ENCODE measurements at places on chromosomes 12 and 14.

DNA sequence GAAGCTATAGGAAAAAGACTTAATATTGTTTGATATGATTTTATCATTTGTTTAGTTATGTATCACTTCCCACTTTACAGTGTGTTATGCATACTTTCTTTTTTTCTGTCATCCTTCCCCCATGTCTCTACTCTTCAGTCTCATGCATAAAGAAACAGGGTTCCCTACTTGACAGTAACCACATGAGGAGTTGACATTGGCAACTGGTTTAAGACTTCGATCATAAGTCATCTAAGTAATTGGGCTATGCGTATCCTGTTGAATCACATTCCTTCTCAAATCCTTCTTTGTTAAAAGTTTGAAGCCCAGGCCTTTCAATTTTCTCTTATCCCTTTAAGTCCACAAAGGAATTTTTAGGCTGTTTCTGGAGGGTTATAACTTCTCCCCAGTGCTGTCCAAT is 358.7 kb downstream of the RAD51B start:
- DNase-seq, result no peak

- DNase-seq, result no peak
Measured at GRCh38 chr12:69163681-69164362, 75.5 kb upstream of the CPSF6 start.

GRCh38 chr12:66162701-66163100 is 7.1 kb downstream of the TMBIM4 start:
- DNase-seq, result no peak

DNA sequence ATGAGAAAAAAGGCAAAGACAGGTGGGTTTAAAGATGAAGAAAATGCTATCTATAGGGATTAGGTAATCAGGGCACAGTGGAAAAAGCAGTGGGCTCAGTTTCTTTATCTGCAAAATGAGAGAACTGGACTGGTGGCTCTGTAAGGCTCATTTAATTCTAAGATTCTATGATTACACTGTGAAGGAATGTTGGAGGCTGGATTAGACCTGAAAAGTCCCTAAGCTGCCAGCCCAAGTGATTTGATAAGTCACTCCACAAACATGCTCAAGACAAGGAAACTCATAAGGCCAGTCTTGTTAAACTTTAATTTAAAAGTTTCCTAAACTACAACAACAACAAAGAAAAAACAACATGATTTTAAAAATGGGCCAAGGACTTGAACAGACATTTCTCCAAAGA is 75.1 kb downstream of the DCAF5 start:
- no peak for DNase-seq

DNA sequence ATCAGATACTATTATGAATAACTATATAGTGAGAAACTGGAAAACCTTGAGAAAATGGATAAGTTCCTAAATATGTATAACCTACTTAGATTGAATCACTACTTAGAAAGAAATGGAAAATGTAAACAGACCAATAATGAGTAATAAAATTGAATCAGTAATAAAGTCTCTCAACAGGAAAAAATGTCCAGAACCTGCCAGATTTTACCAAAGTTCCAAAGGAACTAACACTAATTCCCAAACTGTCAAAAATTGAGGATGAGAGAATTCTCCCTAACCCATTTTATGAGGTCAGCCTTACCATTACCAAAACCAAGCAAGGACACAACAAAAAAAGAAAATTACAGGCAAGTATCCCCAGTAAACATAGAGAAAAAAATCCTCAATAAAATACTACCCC is 272.0 kb downstream of the RPAP3 start:
- no peak for DNase-seq

- no peak for DNase-seq
Measured at GRCh38 chr14:99132821-99133635, 139.0 kb downstream of the BCL11B start.

DNA sequence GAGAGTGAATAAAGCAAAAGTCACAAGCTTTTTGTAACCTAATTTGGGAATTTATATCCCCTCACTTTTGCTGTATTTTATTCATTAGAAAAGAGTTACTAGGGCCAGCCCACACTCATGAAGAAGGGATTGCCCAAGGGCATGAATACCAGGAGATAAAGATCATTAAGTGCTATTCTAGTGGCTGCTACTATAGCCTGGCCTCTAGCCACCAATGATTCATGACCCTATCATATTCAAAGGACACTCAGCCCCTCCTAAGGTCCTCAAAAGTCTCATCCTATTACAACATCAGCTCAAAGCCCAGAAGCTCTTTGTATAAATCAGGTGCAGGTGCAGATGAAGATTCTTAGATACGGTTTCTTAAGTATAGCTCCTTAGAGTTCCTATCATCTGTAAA is 518.1 kb downstream of the TRHDE start:
- DNase-seq, result no peak

DNA sequence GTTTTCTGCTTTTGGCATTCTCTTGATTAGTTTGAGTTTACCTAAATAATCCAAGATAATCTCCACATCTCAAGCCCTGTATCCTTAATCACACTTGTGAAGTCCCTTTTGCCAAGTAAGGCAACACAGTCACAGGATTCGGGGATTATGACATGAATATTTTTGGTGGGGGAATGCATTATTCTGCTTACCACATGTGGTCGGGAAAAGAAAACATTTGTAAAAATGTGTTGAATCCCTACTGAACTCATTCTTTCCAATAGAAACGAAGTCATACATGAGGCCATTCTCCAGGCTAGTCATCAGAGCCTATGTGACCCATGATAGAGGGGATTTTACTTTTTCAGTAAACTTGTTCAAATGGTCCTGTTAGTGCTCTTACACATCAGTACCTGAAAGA is 58.5 kb upstream of the PRICKLE1 start:
- no peak for DNase-seq

DNA sequence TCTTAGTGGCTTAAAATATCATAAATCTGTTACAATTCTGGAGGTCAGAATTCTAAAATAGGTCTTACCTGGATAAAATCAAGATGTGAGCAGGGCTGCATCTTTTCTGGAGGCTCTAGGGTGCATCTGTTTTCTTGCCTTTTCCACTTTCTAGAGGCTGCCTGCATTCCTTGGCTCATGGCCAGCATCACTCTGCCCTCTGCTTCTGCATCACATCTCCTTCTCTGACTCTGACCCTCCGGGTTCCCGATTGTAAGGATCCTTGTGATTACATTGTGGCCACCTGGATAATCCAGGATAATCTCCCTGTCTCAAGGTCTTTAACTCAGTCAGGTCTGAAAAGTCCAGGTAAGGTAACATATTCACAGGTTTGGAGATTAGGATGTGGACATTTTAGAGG is 11.0 kb upstream of the BMP4 start:
- DNase-seq, result no peak

- no peak for DNase-seq
Measured at GRCh38 chr12:5684989-5685388, 253.1 kb downstream of the NTF3 start.

DNA sequence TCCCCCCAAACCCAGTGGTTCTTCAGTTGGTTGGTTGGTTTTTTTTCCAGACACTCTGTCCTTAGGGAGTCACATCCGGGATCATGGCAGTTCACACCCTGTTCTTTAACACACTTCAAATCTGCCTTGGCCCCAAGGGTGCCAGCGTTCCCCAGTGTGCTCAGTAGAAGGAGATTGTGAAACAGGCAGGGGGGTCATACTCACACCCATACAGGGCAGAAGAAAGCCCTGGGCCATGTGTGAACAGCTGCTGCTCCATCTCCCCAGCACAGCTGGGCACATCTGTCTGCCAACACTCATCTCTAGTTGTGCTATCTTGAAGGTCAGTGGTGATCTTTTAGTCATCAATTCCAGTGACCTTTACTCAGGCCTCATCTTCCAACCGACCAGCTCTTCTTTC is 64.4 kb upstream of the FUT8 start:
- no peak for DNase-seq

DNA sequence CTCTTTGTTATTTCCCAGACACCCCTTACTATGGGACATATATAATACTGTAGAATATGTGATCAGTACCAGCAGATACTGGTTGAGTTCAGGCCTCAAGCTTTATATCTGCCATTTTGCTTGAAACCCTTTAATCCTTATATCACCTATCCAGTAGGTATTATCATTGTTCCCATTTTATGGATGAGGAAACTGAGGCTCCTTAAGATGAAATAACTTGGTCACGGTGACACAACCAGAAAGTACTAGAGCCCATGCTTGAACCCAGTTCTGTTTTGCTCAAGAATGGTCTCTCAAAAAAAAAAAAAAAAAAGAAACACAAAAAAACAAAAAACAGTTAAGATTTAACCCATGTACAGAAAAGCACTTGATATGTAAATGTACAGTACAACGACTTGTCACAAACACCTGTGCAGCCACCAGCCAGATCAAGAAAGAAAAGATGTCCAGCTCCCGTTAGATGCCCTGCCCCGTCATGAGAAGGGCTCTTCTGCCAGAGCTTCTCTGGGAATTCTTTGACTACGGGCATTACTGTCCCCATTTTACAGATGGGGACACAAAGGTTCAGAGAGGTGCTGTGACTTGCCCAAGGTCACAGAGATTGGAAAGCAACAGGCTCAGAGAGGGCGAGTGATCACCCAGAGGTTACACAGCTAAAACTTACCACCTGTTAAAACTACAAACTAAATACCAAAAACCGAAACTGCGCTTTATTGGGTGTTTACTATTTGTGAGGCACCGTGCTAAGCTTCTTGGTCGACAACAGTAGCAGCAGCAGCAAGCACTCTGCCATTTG is 669 bp upstream of the WSCD2 start:
- DNase-seq, result no peak

DNA sequence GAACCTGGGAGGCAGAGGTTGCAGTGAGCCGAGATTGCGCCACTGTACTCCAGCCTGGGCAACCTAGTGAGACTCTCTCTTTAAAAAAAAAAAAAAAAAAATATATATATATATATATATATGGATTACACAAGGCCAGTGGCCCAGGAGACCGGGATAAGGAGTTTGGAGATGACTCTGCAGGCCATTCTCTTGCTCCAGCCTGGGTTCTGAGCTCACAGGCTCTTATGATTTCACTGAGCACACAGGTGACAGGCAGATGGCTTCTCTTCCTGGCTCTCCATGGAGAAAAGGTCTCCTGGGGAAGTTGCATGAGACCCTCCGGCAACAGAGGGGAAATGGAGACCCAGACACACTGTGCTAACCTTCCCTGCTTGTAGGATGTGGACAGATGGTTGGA is 98.7 kb upstream of the VASH1 start:
- DNase-seq, result no peak

- no peak for DNase-seq
Measured at GRCh38 chr12:131738196-131738595, 27.3 kb downstream of the SFSWAP start.

GRCh38 chr14:54350203-54350602 is 46.6 kb upstream of the CDKN3 start:
- DNase-seq, result no peak

- no peak for DNase-seq
Measured at GRCh38 chr14:96166461-96167223, 38.0 kb upstream of the BDKRB2 start.

DNA sequence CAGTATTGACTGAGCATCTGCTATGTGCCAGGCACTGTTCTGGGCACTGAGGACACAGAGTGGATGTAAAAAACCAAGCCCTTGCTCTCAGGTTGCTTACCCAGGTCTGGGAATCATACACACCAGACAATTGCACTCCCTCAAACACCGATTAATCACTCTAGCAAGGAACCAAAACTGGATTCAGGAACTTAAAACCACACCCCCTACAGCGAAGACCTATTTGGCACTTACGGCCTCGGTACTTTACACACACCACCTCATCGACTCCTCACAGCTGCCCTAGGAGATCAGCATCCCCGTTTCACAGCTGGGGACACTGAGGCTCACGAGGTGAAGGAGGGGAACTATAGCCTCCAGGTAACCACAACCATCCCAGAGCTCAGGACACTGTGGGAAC is 1.6 kb downstream of the GLTP start:
- no peak for DNase-seq

GRCh38 chr14:75554482-75554881 is 23.9 kb upstream of the FLVCR2 start:
- DNase-seq, result no peak

DNA sequence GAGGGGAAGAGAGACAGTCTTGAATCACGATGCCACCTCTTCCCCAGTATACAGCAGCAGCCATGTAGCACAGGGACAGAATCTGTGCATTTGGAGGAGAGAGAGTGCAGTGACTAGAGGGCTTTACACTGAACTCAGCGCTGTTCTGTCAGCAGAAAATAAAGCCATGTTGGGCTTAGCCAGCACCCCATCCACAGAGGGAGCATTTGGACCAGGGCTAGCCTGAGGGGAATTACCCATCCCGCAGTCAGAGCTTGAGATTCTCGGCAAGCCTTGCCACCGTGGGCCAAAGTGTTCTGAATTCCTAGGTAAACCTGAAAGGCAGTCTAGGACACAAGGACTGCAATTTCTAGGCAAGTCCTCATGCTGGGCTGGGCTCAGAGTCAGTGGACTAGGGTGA is 120.4 kb upstream of the CNOT2 start:
- DNase-seq, result peak; percentile 0

All from hypothalamus (tissue), 51 donors.